Activated gamma-delta T cell (primary cell): ENCODE measurements at places on chromosomes 6 and 20.

DNA sequence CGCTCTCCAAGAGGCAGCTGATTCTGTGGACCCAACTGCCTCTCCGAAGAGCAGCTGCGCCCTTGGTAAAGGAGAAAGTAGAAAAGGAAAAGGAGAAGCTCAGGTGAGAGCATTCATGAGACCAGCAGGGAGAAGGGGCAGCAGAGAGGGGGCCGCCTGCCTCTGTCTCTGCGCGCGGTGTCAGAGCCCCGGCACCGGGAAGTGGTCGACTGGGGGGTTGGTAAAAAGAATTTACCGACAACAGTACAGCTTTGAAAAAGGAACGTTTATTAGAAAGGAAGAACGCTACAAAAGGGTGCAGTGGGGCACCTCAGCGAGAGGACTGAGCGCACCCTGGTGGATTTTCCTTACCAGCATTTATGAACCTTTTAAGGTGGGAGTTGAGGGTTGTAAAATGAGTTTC is 61.9 kb downstream of the GPR6 start:
- no peak for DNase-seq

- DNase-seq: no peak
Measured at GRCh38 chr6:145814035-145814500, 527 bp downstream of the FBXO30 start.

DNA sequence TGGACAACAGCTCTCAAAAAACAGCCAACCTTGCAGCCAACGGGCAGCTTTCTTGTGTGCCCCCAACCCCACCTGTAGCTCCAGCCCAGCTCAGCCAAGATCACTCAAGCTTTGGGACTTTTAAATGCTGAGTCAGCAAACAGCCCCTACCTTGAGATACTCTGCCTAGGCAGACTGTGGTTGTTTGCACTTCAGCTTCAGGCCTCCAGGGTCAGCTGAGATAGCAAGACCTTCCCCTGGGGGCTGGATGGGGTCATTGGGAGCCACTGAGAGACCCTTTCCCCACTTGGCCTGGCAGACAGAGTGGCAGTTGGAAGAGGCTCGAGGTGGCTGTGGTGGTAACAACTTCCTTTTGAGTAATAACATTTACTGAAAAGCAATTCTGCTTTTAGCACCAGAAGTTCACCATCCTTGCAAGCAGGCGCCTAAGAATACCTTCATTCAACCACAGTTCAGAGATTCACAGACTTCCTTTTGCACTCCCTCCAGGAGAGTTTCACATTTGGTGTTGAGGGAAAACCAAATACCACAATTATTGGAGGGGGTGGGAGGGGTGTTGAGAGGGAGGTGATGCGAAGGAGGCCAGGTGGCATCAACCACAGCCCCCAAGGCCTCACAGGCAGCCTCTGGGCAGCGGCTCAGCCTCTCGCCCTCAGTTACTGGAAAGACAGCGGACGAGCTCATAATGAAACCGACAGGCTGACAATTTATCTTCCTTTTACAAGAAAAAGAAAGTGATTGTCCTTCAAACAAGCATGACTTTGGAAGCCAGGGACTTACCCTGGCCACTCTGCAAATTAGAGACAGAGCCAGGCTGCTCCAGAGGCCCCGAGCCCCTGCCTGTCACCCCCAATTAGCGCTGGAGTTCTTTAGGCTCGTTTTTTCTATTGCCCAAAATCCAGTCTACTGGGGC is 148.1 kb downstream of the CEBPB start:
- DNase-seq: no peak

DNA sequence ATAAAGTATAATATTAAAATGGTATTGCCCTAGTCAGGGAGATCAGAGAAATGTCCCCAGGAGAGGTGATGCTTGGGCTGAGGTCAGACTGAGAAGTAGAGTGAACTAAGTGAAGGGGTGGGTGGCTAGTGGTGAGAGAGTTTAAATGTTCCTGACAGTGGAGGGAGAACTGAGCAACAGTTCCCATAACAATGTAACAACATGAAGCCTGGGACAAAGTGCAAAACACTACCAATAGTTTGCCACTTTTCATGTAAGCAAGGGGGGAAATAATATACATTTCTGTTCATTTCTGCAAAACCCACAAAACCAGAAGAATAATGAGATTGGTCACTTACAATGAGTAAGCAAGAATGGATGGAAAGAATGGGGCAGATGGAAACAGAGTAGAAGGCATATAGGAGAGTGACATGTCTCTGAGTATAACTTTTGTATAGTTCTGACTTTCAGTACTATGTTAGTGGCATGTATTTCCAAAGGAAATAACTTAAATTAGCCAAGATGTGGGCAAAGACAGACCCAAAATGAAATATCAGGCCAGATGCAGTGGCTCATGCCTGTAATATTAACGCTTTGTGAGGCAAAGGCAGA is 13.3 kb upstream of the FAXC start:
- no peak for DNase-seq

DNA sequence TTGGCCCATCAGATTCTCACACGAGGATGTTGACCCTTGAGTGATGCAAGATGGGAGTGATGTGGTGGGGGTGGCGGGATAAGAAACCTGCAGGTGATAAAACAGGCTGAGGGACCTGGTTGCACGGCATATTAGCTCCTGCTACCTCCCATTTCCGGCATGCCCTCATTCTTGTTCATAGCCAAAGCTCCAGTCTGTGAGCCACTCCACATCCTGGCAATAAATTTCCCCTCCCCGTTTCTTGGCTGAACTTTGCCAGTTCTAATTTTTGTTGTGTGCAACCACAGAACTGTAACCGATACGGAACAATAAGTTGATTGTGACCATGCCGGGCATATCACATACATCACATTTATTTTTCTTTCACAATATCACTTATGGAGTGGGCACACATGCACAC is 41.6 kb upstream of the NFATC2 start:
- no peak for DNase-seq

- no peak for DNase-seq
Measured at GRCh38 chr6:158472447-158472846, 87.4 kb upstream of the TMEM181 start.
